Kidney glomerular epithelial cell (primary cell): ENCODE measurements at places on chromosomes 11 and 22.

DNA sequence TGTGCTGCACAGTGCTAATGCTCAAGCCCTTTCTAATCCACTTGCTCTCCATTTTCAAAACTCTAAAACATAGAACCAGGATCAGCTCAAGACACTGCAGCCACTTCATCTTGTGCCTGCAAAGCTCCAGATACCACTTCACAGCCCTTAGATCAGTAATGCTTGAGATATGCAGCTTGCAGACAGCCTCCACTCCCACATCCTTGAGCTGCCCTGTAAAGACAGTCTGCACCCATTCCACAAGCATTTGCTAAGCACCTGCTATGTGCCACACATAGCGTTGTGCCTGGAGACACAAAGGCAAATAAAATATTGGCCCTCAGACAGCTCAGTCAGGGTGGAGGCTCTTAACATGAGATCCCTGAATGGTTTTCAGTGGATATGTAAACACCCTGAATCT is 192.5 kb upstream of the SNX19 start:
- DNase-seq: no peak

DNA sequence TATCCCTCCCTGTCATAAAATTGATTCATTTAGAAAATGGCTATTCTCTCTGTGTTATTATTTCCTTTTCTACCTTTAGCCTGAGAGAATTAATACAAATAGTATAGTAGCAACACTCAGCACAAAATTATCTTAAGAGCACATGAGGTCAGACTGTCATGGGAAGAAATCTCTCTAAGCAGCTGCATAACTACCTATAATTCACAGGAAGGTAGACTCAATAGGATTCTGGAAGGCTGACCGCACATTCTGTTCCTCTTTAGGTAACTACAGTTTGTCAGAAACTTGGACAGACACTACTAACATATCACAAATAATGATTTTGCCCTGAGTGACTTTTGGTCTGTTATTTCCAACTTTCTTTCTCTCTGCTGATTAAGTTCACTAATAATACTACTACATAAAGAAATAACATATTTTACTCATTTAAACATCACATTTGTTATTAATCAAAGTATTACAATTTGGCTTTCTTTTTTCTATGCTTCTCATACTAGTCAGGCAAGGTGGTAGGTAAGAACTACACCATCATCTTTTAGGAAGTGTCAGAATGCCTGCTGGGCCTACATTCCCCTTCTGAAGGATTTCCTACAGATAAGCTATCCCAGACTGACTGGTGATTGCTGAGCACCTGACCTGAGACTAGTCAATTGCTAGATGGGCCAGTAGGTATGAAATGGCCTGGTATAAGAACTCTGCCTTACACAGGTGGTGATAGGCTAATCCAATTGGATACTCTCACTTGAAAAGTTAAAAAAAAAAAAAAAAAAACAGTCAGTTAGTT is 325.1 kb downstream of the DLG2 start:
- DNase-seq: no peak

DNA sequence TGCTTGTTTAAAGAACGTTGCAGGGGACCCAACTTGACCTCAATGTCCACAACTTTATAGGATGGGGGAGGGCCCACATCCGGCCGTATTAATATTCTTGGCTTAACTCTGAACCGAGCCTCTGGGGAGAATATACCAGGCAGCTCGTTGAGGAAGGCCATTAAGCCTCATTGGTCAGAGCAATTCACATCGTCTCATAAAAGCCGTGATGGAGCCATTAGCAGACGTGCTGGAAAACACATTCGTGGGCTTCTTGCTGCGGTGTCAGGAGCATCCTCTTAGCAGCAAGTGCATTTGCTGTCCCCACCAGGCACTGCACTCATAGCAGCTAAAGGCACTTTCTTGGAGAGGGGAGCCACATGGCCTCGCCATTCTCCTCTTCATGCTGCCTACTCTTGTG is 14.9 kb downstream of the DSCAML1 start:
- DNase-seq: no peak

DNA sequence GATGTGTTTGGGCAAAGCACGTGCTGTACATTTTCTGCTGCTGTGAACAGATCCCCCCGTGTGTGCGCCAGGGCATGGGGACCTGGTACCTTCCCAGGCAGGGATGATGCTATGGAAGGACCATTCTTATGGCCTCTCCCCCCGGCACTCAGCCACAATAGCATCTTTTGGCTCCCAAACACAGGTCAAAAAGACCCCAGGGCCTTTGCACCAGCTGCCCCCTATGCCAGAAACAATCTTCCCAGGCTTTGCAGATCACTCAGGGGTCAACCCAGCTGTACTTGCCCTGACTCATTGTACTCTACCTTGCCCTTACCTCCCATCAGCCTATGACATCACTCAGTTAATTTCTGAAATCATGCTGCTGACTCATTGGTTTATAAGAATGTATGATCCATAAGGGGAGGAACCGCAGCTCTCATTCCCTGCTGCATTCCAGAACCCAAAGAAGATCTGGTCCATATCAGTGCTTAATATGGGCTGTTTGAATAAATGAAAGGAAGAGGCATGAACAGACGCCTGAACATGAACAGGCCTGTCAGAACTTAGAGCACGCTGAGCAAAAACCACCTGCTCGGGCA is 100.7 kb downstream of the CELSR1 start:
- DNase-seq: peak; percentile 4

- DNase-seq: no peak
Observed at GRCh38 chr22:49502126-49502826, 325.4 kb downstream of the BRD1 start.

- DNase-seq: no peak
Observed at GRCh38 chr22:43978558-43978957, 23.3 kb downstream of the SAMM50 start.

DNA sequence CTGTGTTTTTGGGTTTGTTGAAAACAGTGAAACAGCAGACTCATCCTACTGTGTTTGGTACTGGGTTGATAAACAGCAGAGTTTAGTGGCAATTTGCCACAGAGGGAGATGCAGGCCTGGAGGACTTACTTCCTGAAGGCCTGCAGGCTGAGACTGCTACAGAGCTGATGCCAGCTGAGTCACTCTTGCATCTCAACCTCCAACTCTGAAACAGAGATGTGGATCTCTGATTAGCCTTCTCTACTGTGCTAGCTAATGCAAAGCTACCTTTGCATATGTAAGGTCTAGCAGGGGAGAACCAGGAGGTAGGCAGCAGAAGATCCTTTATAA is 14.3 kb downstream of the ATP5MG start:
- peak; percentile 61 for DNase-seq

DNA sequence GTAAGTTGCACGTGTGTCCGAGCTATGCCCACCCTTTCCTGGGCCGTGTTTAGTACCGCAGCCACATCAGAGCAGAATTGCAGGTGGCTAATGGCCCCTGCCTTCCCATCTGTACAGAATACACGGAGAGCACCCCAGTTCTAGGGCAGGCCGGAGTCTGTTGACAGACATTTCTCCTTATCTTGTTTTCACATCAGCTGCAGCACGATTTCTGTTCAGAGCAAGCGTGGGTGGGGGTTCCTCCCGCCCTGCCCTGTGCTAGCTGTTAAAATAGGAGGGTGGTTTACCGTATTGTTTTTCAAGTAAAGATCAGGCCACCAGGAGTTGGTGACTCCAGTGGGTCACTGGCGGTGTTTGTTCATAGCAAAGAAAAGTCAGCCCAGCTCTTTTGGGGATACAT is 41.1 kb downstream of the UBASH3B start:
- no peak for DNase-seq

DNA sequence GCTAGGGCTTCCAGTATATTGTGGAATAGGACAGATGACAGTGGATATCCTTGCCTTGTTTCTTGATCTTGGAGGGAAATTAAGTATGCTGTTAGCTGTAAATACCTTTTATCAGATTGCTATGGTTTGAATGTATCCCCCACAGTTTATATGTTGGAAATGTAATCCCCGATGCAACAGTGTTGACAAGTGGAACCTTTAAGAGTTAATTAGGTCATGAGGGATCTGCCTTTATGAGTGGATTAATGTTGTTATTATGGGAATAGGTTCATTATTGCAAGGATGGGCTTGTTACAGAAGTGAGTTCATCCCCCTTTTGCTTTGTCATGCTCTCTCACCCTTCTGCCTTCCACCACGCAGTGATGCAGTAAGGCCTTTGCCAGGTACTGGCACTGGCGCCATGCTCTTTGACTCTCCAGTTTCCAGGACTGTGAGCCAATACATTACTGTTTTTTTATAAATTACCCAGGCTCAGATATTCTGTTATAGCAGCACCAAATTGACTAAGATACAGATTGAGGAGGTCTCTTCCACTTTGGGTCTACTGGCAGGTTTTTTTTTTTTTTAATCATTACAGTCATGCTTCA is 16.4 kb downstream of the CABIN1 start:
- DNase-seq: no peak

DNA sequence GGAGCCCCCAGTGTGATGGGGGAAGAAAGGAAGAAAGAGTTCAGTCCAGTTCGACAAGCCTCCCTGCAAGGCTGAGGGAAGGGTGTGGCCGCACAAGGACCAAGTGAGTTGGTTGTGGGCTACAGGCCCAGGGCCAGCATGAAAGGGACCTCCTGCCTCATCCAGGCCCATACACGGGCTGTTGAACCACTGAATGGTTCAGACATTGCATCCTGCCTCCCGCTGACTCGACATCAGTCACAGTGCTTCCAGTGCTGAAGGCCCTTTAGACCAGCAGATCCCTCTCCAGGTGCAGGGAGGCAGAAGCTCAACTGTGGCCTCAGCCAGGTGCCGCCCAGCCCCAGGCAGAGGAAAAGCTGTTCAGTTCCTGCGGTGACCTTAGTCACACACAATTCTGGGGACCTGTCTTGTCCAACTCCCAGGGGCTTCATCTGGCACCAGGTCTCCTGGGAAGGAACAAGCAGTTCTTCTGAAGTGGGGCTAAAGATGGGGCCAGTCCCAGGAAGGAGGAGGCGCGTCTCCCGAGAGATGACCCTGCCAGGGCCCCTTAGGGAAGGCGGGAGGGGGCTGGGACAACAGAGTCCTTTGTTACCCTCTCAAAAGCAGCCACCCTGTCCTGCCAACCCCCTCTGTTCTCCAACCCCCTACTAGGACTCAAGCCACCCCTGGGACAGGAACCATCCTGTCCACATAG is 6.6 kb downstream of the ARRB1 start:
- DNase-seq: no peak

DNA sequence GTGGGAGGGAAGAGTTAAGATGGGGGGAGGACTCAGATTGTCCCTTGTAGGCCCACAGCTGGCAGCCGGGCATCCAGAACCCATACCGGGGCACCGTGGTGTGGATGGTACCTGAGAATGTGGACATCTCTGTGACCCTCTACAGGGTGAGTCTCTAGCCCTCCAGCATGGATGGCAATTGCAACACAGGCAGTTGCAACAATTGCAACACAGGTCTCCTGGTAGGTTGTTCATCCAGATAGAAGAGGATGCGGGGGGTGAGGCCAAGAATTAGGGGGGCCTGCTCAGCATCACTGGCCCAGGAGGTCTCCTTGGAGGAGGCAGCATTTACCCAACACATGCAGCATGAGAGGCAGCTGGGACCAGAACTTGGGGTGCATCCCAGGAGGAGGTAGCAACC is 3.4 kb downstream of the EHBP1L1 start:
- no peak for DNase-seq

- no peak for DNase-seq
Observed at GRCh38 chr11:119691701-119692539, 37.1 kb downstream of the NECTIN1 start.

- DNase-seq: no peak
Observed at GRCh38 chr22:36334821-36335603, 52.8 kb downstream of the MYH9 start.

DNA sequence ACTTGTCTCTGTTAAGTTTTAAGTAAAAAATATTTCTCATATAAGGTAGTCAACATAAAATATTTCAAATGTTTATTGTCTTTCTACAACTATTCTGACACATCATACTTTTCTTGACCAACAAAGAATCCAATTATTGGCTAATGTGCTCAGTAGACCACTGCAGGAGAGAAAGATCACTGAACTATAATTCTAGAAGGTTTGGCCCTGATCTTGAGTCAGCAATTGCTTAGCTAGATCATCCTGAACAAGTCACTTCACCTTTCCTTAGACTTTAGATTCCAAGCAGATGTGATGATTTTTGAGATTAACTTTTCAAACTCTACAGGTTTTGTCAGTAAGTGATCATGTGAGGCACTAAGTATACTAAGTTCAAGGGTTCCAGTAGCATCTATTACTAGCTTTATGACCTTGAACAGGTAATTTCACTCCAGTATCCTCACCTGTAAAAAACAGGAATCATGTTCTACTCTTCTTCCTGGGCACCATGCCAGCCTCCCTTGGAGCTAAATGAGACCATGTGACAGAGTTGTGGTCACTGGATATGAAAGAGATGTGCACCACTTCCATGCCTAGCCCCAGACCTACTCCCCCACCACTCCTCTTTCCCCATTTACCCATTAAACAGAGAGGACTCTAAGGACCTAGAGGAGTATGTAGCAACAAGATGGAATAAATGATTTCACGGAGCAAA is 17.3 kb downstream of the PGM2L1 start:
- DNase-seq: no peak

GRCh38 chr11:126114486-126115126 is 51.9 kb upstream of the CDON start:
- no peak for DNase-seq

DNA sequence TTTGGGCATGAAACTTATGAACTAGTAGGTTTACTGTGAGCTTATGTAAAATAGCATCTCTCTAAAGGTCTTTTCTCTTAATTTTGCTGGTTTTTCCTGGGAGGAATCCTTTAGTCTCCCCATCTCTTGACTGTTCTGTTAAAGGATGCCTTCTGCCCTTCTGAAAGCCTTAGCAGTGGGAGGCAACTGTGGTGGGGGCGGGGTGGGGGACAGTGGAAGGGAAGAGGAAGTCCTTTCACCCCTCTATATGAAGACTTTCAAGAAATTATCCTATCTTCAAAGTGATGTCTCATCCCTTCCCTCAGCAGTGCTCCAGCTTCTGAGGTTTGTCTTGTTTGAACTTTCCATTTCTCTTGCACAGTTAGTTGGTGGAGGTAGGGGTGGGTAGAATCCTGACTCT is 73.1 kb downstream of the ELP4 start:
- no peak for DNase-seq

DNA sequence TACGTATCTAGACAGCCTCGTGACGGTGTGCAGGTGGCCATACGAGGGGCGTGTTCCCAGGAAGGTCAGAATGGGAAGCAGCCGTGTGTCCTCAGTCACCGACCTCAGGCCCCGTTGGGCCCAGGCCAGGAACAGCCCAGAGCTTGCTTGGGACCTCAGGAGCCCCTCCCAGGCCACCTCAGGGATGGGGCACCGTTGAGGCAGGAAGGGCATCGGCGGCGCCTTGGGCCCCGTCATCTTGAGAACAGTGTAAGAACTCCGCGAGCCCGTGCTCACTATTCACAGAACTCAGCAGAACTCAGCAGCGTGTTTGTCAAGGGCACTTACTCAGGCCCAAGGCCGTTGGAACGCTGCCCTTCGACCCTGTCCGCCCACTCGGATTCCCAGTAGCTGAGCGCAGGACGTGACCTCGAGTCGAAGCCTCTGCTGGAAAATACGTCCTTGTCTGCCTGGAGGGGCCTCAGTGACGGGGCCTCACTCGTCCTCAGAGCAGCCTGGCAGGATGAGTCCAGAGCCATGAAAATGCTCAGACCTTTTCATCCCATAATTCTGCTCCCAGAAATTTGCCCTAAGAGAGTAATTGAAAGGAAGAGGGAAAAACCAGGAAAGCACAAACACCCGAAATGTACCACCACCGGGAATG is 1134.8 kb downstream of the BRD1 start:
- DNase-seq: no peak
